ENCODE measurements at places on chromosomes 2 and 18. TPM values are rescaled to one million over a fixed set of nuclear protein-coding genes. Genes with fewer than 3 reads are reported as not detected.

RAX gene
- not detected for total RNA-seq

SLC38A11 gene
- total RNA-seq = not detected

ZSWIM2 gene
- not detected for total RNA-seq

ARL5A gene
- 36.4 TPM for total RNA-seq

Data from cardiac ventricle fibroblast (primary cell).